ENCODE measurements at places on chromosomes 7 and 10.

DNA sequence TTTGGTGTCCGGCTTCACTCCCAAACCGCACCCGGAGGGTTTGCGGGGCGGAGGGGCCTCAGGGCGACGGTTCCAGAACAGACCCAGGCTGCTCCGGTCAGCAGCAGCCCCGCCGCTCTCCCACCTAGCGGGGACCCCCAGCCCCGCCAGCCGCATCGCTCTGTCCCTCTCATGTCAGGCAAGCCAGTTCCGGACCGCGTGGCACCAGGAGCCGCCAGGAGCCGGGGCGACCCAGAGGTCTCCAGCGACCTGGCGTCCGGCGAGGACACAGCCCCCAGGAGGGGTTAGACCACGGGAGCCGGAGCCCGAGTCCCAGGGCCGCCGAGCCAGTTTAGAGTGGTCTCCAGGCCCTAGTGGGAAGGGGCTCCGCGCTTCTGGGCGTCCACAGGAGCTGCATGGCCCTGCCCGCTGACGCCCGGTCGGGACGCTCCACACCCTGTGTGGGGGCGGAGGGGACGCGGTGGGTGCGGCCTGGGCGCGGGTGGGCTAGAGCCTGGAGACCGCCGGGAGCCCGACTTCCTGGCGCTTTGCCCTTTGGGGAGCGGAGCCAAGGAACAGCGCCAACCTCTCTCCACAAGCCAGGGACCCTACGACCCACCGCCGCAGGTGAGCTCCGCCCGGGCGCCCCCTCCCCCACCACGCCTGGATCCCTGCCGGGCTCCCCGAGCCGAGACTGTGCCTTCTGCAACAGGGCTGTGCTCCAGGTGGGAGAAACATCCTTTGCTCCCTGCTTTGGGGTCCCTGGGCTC, 43.4 kb downstream of the ZNF117 start:
- DNase-seq, result no peak

DNA sequence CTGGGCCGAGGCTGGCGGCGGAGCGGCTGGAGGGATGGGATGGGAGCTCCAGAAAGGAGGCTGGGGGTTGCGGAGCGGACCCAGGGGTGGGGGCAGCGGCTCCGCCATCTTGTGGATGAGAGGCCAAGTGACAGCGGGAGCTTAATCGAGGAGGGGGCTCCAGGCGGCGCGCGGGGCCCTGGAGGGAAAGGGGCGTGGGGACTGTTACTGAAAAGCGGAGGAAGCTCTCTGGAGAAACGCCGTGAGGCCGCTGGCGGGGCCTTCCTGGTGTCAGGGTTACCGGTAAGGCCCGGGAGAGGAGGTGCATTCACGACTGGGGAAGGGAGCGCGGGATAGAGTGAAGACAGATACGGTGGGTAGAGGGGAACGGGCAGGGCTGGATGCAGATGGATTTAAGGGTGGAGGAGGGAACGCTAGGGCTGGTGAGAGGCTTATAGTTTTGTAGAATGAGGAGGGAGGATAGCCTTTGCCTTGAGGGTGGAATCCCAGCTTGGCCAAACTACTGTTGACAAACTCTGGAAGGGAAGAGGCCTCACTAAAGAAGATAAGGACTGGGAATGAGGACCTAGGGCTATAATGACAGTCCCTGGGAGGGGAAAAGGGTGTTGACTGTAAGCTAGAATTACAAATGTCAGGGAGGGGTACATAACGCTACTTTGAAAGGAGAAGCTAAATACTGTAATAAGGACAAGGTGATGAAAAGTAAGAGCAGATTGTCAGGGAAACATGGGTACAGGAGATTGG, 535 bp downstream of the BTRC start:
- peak; percentile 26 for DNase-seq

GRCh38 chr10:104122225-104123107, 495 bp downstream of the SFR1 start:
- peak; percentile 33 for DNase-seq

GRCh38 chr7:122520971-122521555, 177.9 kb downstream of the RNF133 start:
- no peak for DNase-seq

GRCh38 chr10:29783201-29783947, 148.6 kb upstream of the SVIL start:
- DNase-seq, result no peak

DNA sequence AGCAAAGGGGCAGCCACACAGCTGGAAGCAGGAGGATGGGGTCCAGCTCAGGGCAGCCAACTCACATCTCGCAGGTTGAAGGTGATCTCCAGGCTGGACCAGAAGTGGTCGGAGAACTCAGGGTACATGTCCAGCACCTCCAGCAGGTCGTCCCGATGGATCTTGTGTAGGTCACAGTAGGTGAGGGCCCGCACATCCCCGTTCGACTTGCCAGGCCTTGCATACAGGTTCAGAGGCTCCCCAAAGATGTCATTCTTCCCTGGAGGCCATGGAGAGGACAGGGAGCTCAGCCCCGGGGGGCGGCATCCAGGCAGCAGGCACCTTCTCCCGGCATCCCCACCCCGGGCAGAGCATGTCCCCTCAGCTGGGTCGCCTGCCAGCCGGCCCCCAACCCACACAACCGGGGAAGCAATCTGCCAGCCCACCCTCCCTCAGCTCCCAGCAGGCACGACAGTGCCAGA, 29.3 kb downstream of the KCNH2 start:
- DNase-seq, result no peak

DNA sequence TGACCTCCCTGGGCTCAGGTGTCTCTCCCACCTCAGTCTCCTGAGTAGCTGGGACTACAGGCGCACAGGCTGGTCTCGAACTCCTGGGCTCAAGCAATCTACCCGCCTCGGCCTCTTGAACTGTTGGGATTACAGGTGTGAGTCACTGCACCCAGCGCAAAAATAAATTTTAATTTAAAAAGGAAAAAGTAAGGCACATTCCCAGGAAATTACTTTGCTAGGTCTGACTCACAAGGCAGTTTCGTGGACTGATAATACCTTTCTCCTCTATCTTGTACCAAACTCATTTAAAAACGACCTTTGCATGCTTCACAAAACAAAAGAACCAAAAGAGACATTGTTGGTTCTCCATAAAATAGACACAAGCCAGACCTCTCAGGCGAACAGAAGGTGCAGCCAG, 29.7 kb downstream of the PARP12 start:
- no peak for DNase-seq

GRCh38 chr7:107291434-107291833, 122.6 kb downstream of the HBP1 start:
- no peak for DNase-seq

DNA sequence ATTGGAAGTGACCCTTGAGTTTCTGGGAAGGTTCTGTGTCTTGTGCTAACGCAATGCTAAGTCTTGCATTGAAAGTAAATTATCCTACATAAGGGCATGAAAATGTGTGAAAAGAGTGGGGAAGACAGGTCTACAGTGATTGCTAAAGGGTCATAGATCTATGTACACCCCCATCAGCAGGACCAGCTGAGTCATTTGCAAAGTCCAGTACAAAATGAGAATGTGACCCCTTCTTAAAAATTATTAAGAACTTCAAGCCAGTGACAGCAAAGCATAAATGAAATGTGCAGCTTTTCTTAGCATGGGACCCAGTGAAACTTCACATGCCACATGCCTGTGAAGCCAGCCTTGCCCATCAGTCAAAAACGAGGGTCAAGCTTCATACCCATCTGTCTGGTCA, 640.7 kb upstream of the MKI67 start:
- DNase-seq, result no peak

DNA sequence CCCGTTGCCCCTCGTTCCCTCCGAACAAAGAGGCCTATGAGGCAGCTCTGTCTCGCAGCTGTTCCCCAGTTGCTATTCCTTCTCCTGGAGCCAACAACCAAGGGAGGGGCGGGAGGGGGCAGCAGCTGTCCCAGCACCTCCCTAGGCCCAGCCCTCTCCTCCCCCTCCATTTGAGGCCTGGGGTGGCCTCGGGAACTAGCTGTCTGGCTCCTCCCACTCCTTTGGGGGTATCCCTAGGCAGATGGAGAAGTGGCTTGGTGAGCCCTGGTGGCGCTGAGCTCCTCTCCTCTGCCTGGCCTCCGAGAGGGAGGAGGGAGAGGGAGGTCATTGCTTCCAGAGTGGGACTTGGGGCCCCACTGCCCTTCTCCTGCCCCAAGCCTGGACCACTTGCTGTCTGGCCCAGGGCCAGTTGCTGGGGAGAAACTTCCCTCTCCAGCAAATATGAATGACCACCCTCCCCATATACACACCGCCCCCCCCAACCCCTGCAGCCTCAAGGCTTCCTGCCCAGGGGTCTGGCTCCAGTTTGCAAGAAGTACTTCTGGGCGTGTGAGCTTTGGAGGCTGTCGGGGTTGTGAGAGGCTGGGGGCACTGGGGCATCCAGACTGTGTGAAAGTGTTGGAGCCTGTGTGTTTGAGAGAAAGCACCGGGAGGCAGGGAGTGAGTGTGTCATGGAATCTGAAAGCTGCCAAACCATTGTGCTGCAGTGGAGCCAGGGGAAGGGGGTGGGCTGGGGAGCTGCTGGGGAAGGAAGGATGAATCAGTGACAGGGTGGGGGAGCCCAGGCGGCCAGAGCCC, 3.1 kb downstream of the FLNC start:
- DNase-seq, result no peak

DNA sequence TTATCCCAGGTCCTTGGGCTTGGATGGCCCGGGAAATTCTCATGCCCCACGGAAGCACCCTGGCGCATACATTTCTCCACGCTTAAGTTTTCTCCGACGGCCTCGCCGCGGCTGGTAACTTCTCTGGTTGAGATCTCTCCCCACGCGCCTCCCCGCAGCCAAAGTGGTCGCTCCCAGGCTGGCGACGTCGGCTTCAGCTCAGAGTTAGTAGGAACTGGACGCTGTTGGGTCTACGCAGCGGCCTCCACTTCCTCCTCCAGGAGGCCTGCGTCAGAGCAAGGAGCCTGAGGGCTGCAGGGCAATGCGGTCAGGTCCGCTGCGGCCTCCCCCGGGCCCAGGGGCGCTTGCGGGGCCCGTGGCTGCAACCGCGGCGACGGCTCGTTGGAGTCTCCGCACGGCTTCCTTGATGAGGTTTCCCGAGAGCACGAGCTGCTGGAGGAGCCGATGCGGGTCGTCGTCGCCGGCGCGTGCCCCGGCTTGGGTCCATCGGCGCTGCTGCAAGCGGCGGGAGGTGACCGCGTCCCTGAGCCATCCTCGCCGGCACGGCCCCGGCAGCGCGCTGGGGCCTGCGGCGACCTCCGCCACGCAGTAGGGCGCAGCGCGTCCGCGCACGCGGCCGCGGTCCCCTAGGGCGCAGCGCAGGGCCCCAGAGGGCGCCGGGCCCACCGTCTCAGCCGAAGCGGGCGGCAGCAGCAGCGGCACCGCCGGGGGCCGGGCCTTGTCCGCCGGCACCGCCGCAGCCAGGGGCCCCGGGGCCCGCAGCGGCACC, 744 bp downstream of the FRAT2 start:
- DNase-seq, result peak; percentile 29

DNA sequence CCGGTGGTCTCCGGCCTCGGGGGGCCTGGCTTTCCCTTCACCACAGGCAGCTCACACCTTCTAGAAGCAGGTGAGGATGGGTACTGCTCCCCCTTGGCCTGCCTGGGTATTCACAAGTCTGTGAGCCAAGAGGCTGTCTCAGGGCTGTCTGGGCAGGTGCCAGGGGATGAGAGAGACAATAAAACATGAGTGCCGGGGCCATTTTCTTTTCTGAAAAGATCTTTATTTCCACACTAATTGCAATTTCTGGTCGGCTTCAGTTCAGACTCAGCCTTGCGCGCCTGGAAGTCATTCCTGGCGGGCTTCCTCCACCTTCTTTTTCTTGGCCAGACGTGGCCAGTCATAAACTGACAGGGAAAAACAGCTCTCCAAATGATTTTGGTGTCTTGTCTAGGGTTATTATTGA, 171.2 kb downstream of the ARHGAP12 start:
- DNase-seq, result no peak

- DNase-seq, result no peak
These were observed 400.4 kb upstream of the SEMA3A start for GRCh38 chr7:84595026-84595425.

DNA sequence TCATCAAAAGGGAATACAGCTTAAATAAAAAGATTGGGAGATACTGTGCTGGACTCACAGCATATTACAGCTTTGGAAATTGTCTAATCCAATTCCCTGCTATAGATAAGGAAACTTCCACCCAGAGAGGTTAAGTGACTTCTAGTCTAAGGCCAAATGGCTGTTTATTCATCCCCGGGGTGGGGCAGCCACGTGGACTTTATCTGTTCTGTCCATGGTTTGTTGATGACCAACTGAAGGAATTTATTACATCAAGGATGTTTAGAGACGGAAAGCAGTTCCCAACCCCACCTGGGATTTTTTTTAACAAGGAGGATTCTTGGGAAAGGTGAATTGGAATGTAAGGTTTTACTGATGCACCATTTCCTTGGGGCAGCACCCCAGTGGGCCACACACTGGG, 88.6 kb downstream of the ATXN7L1 start:
- no peak for DNase-seq

DNA sequence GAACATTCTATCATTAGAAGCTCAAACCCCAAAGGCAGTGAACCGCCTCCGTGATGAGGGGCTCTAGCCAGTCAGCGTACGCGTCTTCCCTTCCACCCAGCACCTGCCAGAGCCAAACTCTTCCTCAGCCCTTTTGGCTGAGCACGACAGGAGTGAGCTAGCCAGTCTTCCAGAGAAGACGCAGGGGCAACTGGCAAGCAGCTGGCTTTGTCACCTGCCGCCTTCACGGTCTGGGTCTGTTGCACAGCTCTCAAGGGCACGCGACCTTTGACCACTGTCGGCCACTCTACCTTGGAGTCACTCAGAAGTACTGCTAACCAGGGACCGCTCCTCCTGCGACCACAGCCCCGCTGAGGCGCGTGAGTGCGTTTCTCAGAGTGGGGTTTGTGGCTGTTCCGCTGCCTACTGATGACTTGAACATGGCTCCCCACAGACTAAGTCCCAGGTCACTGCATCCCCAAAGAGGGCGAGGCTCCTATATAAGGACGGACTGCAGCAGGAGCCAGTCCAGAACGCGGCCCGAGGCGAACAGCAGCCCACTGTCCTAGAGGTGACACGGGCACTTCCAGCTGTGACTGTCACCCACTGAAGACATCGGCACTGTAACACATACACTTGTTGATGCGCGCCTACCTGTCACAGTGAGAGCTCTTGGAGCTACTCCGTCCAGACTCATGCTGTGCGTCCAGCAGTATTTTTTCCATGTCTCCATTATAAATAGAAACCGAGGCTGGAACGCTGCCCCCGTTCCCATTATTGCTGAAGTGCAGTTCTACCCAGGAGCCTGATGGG, 8.4 kb downstream of the BNIP3 start:
- no peak for DNase-seq

- DNase-seq, result no peak
These were observed 199.0 kb downstream of the HTR7 start for GRCh38 chr10:90658791-90659190.
